Spinal cord (tissue), 10 donors: ENCODE measurements at places on chromosomes 13 and 19. TPM values are rescaled to one million over a fixed set of nuclear protein-coding genes. Genes with fewer than 3 reads are reported as not detected.

PSG1 gene
- 0.61 TPM for total RNA-seq

PLPPR3 gene
- 29.3 TPM for total RNA-seq

ZNF573 gene
- total RNA-seq, result 27.3 TPM

CRTC1 gene
- total RNA-seq, result 5.6 TPM

LYPD3 gene
- 0.20 TPM for total RNA-seq

NAPSA gene
- 0.79 TPM for total RNA-seq

B3GNT3 gene
- total RNA-seq, result not detected

SLAIN1 gene
- 175 TPM for total RNA-seq

JSRP1 gene
- total RNA-seq, result 0.69 TPM

ZNF667 gene
- 19.4 TPM for total RNA-seq

ZNF471 gene
- total RNA-seq, result 16.3 TPM

- no peak for DNase-seq
Measured at GRCh38 chr19:3538965-3539755, at the start of gene TEKTIP1. TSS of gene TEKTIP1 (plus strand) at chr19:3539174. CDS start at chr19:3539178, 4 bp downstream.

DNA sequence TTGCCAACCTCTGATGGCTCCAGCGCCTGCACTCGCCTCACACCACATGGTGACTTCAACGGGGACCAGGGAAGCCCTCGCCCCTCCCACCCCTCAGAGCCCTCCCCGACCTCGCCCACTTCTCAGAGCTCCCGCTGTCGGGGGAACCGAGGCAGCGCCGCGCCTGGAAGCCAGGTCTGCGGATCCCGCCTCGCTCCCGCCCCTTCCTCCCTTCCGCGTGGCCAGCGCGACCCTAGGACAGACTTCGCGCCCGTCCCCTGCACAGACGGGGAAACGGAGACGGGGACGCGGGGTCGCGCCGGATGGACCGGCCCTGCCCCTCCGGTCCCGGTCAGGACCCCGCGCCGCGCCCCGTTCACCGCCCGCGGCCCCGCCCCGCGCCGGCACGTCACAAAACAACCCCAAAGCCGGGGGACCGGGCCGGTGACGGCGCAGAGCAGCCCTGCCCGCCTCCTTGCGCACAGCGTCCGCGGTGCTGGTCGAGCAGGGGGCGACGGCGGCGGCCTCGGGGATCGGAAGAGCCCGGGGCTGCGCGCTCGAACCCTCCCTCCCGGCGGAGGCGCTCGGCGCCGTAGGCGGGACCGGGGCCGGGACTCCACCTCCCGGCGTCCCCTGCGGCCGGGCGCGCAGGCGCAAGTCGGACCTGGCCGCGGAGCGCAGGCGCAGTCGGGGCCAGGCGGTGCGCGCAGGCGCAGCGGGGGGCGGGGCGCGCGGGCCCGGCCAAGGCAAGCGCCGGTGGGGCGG, 379 bp upstream of the CDC34 start:
- peak; percentile 76 for DNase-seq

- no peak for DNase-seq
Measured at GRCh38 chr19:2779121-2779740, 3.8 kb downstream of the SGTA start.

- DNase-seq, result no peak
Measured at GRCh38 chr13:97502181-97502580, 68.2 kb downstream of the RAP2A start.

DNA sequence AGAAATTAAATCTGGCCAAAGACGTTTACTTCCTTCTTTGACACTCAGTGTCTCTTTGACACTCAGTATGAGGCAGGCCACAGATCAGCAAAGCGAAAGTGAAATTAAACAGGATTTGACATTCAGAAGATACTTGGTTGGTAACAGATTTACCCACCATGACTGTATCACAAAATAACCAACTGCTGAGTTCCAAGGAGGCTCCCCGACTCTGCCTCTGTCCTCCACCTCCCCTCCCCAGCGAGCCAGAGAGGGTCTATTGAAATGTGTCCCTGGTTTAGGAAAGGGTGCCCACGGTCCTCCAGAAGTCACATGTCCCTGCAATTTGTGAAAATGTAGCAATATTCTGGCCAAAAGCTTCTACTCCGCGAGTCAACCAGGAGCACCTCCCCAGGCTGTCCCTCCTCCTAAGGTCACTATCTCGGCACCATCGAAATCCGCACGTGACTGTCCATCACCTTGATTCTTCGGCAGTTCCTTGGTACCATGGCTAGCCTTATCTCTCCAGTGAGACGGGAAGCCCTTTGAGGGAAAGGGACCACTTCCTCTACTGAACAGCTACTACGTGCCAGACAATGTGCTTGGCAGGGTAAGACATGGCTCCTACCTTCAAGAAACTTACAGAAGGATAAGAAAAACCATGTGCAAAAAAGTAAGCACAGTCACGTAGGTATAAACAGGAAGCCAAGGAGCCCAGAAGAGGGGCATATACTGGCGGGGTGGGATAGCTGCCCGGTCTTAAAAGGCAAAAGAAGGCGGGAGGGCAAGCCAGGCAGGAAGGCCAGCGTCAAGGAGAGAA, 1.5 kb downstream of the N4BP2L1 start:
- no peak for DNase-seq

DNA sequence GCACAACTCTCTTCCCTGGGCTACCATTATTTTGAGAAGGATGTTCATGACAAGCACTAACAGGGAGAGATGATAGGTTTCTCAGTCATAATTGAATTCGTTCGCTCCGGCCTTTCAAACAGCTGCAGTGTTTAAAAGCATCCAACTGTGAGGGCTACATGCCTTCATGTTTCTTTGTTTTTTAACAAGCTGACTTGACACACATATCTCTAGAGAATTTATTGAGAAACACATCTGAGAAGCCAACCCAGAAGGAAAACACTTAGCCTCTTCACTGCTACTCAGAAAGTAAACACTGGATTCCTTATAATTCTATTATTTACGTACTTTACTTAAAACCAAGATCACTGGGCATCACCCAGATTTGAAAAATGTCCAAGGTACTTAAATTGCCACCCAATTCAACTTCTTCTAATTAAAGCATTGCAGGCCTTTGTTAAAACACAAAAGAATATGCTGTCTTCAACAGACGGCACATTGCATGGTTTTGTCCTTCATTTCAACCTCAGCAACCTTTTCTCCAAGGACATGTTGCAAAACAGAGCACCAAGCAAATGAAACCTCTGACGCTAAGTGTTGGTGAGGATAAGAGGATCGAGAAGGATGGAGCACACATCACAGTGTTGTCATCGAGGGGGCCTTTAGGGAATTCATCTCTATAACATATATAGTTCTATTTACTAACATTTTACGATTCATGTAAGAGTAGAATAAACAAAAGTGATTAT, 75.8 kb downstream of the TBC1D4 start:
- no peak for DNase-seq

DNA sequence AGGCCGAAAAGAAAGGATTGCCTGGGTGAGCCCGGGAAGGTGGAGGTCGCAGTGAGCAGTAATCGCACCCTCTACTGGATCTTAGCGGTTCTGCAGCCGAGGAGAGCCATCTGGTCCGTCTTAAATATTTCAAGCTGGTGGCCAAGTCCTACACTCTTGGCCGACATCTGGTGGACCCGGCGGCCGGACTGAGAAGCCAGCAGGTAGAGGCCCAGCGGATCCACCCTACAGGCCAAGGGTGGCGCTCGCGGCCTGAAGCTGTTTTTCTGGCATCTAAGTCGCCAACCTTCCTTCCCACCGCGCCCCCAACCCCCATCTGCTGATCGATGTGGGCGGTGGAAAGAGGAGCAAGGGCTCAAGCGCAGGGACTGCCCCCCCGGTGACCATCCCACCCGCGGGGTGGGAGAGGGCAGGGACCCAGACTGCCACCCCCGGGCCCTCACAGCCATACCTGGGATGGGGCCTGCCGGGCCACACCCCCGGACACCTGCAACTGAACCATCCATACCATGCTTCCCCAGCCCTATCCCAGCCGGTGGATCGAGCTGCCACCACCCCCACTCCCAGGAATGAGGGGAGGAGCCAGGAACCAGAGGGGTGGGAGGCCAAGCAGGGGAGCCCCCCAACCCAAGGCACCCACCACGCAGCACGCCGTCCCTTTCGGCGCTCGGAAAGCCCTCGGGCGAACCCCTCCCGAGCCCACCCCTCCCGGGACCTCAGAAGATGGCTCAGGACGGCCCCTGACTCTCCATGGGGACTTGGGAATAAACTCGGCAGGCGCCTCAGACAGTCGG, 46.3 kb upstream of the ZNF730 start:
- peak; percentile 33 for DNase-seq

- DNase-seq, result no peak
Measured at GRCh38 chr13:98311200-98311548, 134.1 kb upstream of the RNF113B start.

GRCh38 chr19:11861301-11861700, 12.8 kb downstream of the ZNF439 start:
- DNase-seq, result no peak

DNA sequence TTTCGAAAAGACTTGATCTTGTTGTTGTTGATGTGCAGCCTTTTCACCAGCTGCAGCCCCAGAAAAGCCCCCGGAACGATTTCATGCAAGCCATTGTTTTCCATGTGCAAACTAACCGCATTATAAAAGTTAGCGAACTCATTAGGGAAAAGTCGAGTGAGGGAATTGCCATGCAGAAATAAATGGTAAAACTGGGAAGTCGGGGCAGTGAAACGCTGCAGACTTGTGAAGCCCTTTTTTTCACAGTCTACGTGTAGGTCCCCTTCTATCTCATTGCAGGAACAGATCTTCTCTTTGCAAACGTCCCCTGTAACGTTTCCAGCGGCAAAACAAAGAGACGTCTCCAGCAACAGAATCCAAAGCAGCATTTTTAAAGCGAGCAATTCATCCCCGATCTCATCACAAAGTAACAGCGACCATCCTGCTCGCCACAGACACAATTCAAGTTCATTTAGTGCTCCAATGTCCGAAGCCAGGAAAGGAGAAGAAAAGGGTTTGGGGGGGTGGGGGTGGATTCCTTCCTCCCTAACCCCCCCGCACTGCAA, 1.1 kb downstream of the SLITRK1 start:
- DNase-seq, result no peak

- no peak for DNase-seq
Measured at GRCh38 chr13:93861818-93862217, 617.7 kb downstream of the DCT start.

- DNase-seq, result no peak
Measured at GRCh38 chr13:97660594-97661260, 226.8 kb downstream of the RAP2A start.

DNA sequence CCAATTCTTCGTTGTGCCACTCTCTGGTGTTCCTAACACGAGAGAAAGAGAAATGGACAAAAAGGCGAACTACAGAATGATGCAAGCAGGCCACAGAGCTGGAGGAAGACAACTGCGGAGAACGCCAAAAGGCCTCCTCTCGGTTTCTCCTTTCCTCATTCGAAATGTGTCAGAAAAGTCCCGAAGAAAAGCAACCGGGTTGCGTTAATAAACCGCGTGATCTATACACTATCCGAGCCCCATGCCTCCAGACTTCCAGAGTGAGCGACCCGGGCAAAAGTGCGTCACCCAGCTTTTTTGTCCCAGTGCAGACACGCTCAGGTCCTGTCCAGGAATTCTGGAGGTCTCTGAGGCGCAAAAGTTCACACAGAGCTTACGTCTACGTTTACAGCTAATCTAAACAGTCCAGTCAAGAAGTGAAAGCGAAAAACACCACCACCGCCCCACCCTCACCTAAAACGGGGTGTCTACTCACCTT, 413 bp downstream of the N4BP2L2 start:
- no peak for DNase-seq

DNA sequence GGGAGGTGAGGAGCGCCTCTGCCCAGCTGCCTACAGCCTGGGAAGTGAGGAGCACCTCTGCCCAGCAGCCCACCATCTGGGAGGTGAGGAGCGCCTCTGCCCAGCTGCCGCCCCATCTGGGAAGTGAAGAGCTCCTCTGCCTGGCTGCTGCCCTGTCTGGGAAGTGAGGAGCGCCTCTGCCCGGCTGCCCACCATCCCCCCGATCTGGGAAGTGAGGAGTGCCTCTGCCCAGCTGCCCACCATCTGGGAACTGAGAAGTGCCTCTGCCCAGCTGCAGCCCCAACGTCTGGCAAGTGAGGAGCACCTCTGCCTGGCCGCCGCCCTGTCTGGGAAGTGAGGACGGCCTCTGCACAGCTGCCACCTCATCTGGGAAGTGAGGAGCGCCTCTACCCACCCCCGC, 64.3 kb downstream of the ZNF708 start:
- no peak for DNase-seq

- DNase-seq, result no peak
Measured at GRCh38 chr13:47281991-47282390, 385.1 kb upstream of the HTR2A start.

DNA sequence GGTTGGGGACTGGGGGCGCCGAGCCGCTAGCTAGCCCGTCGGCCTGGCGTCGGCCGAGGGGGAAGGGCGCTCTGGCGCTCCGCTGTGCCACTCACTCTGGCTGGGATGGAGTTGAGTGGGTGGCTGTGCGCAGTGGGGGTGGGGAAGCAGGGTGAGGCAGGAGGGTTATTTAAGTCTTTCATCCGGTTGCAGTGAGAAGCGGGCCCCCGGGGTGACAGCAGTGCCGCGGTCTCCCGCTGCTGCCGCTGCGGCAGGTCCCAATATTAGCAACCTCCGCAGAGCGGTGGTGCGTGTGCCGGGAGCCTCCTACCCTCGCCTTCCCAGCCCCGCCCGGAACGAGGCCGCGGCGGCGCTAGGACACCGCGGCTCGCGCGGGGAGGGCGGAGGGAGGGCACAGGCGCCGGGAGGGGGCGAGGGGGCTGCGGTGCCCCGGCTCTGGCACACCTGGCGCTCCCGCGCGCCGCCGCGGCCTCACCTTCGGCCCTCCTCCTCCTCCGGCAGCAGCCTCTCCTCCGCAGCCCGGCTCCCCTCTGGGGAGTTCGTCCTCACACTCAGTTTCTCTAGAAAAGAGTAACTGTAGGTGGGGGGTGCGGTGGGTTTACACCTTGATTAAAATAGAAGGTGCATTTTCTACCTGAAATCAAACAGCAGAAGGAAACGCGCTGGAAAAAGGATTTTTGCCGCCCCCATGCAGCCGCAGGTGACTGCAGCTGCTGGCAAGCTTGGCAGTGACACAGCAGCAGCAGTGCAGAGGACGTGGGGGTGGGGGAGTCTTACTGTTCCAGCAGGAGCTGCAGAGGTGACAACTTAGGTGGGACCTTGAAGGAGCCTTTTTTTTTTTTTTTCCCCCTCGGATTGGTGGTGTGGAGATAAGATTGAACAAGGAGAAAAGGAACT, 4.5 kb downstream of the FGF9 start:
- DNase-seq, result peak; percentile 69

DNA sequence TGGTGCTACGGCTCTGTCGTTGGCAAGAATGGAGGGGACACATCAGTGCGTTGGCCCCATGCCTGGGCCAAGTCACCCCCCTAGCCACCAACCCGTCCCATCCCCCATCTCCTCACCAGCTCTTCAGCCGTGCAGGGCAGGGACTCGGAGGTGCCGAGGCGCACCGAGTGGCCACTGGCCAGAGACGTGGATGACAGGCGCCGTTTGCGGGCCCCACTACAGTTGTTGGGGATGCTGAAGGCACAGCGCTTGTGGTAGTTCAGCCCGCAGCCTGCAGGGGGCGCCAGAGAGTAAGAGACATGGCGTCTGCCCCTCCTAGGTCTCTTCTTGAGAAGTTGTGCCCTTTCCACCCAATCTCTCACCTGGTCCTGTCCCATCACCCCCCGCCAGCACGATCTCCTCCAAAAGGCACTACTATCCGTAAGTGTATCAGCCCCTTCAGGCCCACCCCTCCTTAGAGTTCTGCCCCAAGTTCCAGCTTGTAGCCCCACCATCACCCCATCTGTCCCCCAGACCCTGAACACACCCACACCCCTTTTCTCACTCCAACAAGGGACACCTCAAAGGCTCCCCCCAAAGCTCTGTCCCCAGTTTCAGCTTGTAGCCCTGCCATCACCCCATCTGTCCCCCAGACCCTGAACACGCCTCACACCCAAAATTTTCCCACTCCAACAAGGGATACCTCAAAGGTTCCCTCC, 12.4 kb downstream of the PRKD2 start:
- DNase-seq, result peak; percentile 47

GRCh38 chr19:6429419-6430221, 3.9 kb downstream of the SLC25A41 start:
- no peak for DNase-seq
